ENCODE measurements at places on chromosomes 2 and 18.

DNA sequence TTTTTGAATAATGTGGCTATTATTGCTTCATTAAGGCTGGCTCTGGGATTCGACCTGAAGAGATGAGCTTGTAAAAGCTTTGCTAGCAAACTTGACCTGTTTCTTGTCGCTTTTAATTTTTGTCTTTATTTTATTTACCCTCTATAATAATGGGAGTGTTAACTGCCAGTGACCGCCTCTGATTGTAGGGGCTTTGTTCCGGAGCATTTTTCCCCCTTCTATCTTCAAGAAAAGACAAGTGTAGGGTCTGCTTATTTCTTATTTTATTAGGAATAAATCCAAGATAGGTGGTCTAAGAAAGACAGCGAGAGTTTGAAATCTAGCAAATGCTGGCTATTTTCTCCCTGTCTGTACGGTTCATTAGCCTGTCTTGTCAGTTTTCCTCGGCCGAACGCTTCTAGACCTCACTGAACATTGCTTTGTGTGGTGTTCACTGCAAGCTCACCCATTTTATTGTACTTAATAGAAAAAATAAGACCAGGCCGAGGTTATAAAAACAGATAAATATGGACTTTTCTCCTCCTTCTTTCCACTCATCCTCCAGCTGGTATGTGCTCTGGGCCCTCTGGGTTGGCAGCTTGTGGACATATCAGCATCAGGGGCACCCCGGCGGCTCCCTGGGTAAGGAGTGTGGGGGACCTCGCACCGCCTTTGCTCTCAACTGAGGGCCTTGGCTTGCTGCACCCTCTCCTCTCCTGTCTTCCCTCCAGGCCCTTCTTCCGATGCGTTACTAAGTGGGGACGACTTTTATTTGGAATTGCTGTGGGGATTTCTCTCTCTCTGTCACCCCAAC, 8.5 kb downstream of the MEIS1 start:
- DNase-seq = no peak

DNA sequence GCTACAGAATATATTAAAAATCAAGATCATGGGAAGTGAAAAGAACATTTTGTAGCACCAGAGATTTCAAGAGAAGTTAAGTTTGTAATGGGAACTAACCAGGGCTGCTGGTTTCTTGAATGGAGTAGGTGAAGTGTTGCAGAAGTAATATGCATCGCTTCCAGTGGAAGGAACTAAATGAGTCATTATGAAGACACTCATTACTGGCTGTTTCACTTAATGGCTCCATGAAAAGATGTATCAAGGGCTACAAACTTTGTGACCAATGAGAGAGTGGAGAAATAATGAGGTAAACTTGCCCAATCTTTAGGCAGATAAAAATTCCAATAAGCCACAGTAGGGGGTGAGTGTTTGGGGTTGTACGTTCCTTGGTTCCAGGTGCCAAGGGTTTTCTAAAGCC, 380.4 kb upstream of the POU3F3 start:
- DNase-seq = no peak

DNA sequence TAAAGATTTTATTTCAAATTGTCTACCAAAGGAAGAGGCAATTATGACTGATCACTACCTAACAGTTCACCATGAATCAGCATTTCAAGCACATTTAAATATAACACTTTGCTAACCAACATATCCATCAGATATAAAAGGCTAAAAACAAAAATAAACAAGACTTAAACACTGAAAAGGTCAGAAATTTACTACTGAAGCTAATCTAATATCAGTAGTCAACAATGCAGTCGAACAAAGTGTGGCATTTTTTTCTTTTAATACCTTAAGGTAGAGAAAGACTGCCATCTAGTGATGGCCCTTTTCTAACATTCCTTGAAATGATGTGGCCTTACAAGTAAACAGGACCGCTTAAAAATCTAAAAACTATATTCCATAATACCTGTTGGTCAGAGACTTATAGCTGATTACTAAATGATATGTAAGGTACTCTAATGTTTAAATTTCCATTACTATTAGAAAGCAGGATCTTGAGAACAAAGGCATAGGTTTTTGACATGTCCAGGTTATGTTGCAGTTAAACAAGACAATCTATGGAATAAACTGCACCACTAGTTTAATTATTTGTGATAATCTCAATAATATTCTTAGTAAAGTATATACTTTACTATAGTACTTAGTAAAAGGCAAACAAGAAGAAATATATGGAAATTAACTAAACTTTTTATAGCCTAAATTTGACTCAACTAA, 80.0 kb downstream of the EXOC6B start:
- DNase-seq = peak; percentile 41

DNA sequence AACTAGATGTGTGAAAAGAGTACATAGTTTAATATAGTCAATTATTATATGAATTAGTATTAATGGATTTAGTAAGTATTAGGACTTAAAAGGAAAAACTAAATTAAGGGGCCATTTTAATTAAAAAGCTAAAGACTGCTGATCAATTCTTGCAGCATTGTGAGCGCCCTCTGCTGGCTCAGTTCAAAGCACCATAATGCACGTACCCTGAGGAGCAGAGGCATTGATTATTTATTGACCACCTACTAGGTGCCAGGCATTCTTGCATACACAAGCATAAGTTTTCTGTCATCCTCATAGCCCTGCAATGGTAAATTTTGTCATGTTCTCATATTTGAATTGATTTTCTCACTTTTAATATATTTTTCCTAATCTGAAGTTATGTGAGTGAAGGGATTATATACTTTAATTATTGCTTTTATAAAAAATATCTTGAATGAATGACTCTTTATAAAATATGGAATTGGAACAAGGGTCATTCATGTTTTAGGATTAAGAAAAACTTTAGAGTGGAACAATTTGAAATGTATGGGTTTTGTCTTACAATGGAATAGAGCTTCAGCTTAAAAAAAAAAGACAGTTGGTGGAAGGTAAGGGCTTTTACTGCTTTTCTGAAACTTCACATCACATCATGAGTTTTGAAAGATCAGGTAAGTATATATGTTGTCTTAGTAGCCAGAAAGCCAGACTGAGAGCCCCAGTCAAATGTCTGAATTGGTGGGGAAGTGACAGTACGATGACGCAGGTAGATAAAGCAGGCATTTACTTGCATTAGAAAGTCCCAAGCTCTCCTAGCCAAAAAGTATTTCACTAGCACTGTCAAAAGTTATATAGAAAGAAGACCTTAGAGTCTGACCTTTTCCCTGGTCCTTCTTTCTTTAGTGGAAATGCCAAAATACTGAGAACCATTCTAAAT, 9.7 kb downstream of the ITGA4 start:
- peak; percentile 18 for DNase-seq

GRCh38 chr2:96637385-96638143, 548 bp downstream of the KANSL3 start:
- peak; percentile 45 for DNase-seq

DNA sequence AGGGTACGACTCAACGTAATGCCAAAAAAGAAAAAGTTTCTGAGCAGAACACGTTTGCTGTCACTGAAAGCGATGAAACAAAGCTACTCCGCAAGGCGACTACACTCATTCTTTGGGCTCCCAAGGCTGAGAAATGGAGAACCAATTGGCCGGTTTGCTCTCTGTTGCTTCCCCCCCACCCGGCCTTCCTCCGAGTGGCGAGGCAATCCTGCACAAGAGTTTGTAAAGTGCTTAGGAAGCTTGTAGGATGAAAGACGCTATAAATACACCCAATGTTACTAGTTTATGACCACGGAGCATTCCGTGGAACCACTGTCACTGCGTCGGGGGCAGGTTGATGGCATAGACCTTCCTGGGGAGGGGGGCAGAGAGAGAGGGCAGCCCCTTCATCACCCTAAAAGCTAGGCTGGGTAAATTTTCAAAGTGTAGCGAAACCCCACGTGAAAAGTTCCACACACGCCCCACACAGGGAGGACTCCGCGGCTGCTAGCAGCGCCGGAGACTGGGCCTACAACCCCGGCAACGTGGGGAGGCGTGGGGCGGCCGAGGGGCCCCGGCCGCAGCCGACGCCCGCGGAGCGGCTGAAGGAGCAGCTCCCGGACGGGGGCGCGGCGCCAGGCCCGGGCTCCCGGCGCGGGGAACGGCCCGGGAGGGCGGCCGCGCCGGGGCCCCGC, 915 bp downstream of the CUL3 start:
- no peak for DNase-seq

DNA sequence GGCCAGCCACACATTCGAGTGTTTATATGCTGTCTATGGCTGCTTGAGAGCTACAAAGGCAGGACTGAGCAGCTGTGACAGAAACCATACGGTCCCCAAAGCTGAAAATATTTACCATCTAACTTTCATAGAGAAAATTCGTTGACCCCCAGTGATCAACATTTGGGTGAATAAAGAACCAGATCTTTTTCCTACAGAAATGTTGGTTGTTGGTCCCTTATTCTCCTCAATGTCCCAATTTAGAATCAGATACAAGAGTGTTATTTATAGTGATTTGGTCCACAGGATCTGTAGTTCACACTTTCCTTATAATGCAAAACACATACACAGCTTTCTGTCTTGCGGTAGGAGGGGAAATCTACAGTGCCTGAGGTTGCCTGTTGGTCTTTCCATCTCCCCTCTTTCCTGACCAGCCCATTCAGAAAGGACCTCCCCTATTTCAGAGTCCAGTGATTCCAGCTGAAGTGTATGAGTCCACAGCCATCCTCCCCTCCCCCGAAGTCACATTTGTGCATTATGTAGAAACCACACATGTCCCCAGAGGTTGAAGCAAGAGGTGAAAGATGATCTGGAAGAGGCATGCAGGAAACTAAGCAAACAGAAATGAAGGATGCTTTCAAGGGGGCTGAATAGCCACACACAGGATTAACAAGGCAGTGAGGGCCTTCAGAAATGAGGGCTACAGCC, 61.9 kb downstream of the SPRED2 start:
- DNase-seq = no peak

DNA sequence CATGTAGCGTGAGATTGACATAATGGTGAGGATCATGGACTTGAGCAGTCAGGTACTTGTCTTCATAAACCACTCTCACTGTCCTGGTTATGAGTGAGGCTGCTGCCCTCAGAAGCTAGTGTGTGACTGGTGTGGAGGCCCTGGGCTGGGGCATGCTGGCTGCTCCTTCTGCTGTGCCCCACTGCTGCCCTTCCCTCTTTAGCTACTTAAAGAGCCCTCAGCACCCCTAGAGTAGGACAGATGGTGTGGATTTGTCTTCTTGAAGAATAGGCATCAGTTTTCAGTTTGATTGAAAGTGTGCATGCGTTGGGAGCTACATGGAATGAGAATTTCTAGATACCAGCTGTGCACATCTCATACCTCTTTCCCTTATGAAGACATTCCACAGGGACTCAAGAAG, 15.4 kb downstream of the CPLX4 start:
- DNase-seq = no peak

- DNase-seq = no peak
Observed at GRCh38 chr2:151770995-151771394, 36.7 kb upstream of the NEB start.

DNA sequence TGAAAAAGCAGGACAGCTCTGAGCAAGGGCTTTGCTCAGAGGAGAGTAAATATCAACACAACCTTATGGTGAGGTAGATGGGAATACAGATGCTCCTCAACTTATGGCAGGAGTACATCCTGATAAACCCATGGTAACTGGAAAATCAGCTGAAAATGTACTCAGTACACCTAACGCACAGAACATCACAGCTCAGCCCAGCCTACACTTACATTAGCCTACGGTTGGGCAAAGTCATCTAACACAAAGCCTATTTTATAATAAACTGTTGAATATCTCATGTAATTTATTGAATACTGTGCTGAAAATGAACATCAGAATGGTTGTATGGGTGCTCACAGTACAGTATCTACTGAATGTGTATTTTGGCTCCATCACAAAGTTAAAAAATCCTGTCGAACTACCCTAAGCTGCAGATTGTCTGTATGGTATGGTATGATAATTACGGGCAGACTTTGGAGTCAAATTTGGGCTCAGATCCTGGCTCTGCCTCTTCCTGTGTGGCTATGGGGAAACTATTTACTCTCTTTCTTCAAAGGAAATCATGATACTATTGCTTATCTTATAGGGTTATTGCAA, 120.3 kb upstream of the LYPD1 start:
- no peak for DNase-seq

GRCh38 chr2:157911750-157912149, 35.6 kb upstream of the ACVR1 start:
- DNase-seq = no peak

DNA sequence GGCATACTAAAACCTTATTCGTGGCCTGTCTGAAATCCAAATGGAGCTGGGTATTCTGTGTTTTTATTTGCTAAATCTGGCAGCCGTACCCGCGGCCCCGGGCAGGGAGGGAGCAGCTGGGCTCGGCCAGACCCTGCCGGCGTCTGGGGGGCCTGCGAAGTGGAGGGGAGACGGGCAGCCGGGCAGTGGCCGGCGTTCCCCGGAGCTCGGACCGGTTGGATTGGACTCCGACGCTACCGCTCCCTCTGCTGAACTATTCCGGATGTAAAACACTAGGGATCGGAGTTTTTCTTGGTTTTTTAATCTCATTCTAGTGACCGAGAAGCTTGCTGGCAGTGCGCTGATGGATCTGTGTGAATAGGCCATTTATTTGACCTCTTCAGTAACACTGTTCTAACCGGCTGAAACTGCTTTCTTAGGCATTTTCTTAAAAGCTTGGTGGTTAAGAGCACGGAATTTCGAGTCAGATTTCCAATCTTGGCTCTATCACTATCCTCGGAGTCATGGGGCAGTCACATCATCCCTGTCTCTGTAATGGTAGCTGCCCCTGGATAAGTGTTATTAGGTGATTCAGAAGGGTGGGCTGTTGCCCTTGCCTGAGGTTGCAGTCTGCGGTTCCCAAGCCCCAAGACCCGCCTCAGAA, 694 bp downstream of the UNC50 start:
- no peak for DNase-seq

DNA sequence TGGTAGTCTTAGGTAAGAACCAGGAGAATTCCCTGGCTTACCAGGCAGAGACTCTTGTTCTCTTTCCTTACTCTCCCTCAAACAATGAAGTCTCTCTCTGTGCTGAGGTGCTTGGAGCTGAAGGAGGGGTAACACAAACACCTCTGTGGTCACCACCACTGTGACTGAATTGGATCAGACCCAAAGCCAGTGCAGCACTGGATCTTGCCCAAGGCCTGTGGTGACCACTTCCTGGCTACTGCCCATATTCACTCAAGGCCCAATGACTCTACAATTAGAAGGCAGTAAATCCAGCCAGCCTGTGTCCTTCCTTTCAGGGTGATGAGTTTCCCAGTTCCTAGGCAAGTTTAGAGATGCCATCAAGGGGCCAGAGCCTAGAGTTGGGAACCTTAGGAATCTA, 706.8 kb downstream of the SLC4A3 start:
- no peak for DNase-seq

GRCh38 chr2:236945431-236946016, 140.2 kb upstream of the COPS8 start:
- DNase-seq = no peak

DNA sequence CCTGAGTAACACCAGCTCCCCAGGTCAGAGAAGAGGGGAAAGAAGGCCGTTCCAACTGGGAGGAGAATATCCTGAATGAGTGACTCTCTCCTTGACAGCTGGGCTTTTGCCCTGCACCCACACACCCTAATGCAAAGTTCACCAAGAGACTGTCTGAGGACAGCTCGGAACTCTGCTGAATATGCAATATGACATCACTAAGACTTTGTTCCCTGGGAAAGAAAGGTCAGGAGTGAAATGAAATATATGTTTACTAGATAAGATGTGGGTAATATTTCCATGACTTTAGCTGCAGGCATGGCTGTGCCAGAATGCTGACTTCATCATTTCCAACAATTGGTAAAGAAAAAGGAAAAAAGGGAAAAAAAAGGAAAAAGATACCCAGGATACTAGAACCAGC, 488.2 kb upstream of the RAB6C start:
- DNase-seq = no peak

Measured in NCI-H1105 (cell line).